HFF-Myc (cell line): ENCODE measurements at places on chromosomes 3 and 15.

DNA sequence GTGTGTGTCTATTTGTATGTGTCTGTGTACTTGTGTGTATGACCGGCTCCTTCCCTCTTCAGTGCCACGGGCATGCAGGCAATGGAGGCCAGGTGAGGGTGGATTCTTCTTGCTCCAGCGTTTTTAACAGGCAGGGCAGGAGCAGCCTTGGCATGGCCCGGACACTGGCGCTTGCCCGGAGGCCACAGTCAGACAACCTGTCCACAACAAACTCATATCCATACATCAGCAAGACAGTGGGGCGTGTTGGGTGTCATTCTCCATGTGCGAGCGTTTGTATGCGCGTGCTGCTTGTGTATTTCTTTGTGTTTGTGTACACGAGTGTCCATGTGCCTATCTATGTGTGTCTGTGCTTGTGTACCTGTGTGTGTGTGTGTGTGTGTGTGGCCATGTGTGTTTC lies 29.8 kb downstream of the PTH1R start:
- DNase-seq = no peak

DNA sequence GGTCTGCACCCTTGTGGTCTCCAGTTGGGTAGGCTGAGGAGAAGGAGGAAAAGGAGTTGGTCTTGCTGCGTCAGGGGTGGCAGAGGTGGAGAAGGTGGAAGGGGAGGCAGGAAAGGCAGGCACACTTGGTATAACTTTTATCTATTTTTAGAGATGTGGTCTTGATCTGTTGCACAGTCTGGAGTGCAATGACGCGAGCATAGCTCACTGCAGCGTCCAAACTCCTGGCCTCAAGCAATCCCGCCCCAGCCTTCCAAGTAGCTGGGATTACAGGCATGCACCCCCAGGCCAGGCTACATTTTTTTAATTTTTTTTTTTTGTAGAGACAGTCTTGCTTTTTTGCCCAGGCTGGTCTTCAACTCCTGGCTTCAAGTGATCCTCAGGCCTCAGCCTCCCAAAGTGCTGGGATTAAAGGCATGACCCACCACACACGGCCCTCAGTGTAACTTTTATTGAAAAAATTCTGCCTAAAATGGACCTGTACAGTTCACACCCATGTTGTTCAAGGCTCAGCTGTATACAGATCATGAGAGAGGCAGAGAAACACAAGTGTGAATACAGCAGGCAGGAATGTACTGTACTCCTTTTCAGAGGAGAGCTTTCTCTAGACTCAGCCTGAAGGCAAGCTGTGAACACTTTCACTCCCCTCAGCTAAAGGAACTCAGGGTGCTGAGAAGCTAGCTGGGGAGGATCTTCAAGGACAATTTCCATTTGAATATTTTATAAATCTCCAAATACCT lies 2.1 kb upstream of the RHOV start:
- DNase-seq = no peak

- DNase-seq = no peak
These were observed 3.3 kb upstream of the EHD4 start for GRCh38 chr15:41975669-41976068.

- DNase-seq = no peak
These were observed 19.8 kb downstream of the MORC1 start for GRCh38 chr3:109098079-109098644.

DNA sequence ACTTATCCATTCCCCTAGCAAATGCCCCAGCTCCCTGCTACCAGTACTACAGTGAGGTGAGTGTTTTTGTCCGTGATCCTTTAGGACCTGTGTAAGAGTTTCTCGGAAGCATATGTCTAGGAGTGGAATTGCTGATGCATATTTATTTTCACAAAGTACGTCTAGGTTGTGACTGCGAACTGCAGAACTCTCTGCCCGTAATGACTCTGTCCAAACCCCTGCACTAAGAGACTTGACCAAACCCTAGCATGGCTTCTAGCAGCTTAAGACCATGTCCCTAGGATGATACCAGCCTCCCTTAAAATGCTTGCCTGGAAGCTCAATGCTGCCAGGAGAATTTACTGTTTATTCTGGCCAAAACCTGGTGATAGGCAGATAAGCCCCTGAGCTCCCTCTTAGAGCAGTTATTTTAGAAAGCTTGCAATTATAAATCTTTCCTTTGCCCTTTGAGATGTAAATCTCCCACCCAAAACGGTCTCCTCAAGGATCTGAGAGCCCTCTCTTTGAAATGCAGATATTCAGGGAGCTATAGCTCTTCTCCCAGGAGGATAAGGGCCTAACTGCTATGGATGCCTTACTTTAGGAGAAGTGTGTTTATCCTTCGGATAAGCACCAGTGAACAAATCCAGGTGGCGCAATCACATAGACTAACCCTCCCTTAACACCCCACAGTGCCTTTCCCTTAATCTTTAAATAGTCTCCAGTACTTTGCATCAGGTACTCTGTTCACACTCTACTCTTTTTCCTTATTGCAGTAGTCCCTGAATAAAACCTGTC lies 14.7 kb upstream of the CA12 start:
- DNase-seq = no peak

- DNase-seq = no peak
These were observed 87.0 kb downstream of the FOXB1 start for GRCh38 chr15:60091157-60091556.

GRCh38 chr15:70722266-70723121 lies 40.9 kb downstream of the UACA start:
- no peak for DNase-seq

- DNase-seq = no peak
These were observed 219.0 kb downstream of the NFKBIZ start for GRCh38 chr3:102068327-102068726.

DNA sequence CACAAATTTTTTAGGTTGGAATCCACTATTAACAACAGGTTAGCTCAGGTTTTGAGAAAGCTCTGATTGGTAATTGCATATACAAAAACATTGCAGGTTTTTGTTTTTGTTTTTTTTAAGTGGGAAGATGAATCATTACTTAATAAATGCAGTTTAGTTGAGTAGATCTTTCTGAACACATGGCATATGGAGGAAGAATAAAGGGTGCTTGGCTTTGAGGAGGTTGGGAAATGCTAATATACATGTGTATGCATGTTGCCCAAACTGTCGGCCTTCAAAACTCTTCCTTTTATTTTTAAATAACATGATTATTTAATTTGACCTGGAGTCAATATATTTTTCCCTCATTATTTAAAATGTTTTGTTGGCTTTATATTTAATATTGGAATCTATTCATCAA lies 32.8 kb downstream of the ZBTB38 start:
- DNase-seq = no peak

DNA sequence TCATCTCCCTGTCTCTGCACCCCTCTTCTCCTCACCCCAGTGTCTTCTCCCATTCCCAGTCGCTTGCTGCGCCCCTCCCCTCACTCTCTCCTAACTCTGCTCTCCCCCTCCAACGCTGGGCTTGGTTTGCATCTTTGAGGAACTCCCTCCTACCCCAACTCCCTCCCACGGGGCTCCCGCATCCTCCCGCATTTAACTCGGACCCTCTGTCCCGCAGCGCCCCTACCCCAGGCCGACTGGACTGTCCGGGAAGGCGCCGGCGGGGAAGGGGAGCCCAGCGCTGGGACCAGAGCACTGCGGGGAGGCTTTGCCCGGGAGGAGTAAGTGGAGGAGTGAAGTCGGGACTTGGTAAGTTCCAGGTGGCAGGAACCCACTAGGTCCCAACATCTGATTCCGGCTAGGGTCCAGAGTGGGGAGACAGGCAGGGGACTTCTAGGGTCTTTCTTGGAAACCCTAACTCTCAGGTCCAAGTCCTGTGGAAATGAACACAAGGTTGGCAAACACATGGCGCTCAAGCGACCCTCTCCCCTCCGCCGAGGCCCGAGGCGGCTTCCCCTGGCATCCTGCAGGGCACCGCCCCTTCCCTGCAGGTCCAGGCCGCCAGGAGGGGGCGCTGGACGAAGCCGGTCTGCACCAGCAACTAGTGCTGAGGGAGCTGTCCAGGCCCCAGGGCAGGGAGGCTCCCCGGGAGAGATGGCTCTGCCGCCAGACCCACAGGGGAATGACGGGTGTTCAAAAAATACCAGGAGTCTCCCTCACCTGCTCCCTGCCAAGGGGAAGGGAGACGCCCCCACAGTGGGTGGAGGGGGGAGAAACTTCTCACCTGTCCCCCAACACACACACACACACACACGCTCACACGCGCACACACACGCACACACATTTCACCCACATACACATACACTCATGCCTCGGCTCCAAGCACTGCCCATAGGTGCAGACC lies 53.2 kb downstream of the LHFPL4 start:
- no peak for DNase-seq

GRCh38 chr15:70061696-70062270 lies 35.9 kb downstream of the TLE3 start:
- DNase-seq = no peak

- no peak for DNase-seq
These were observed 210.1 kb downstream of the MEX3B start for GRCh38 chr15:81835731-81836130.

GRCh38 chr3:172476347-172476746 lies 28.1 kb upstream of the GHSR start:
- no peak for DNase-seq

DNA sequence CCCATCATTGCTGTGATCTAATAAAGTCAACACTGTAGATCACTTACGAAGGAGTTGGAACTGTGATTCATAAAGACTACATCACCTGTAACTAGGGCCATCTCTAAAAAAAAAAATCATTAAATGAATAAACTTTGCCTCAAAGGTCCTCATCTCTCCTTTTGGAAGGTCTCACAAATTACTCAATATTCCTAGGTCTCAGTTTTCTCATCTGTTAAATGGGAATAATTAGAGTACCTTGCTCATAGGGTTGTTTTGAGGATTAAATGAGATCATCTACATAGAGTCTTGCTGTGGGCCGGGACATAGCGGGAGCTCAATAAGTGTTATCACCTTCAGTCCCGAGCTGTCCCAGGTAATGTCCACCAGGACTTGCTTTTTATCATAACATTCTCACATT lies 335.1 kb upstream of the PROK2 start:
- no peak for DNase-seq

DNA sequence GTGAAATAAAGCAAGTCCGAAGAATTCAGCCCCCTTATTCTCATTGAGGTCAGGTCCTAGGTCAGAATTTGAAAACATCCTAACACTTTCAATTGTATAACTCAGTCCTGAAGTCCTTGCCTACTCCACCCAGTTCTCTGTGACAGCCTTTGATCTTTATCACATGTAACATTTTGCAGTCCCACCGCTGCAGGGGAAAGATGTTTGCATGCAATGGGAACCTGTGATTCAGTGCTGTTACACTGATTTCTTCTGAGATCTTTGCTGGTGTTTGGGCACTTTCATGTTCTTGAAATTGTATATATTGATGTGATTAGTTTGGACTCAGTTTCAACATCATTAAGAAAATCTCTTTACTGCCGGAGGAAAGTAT lies 18.0 kb upstream of the SECISBP2L start:
- DNase-seq = no peak

- no peak for DNase-seq
These were observed 40.5 kb downstream of the IL5RA start for GRCh38 chr3:3069723-3070122.

GRCh38 chr3:177787279-177788041 lies 590.2 kb upstream of the TBL1XR1 start:
- no peak for DNase-seq

DNA sequence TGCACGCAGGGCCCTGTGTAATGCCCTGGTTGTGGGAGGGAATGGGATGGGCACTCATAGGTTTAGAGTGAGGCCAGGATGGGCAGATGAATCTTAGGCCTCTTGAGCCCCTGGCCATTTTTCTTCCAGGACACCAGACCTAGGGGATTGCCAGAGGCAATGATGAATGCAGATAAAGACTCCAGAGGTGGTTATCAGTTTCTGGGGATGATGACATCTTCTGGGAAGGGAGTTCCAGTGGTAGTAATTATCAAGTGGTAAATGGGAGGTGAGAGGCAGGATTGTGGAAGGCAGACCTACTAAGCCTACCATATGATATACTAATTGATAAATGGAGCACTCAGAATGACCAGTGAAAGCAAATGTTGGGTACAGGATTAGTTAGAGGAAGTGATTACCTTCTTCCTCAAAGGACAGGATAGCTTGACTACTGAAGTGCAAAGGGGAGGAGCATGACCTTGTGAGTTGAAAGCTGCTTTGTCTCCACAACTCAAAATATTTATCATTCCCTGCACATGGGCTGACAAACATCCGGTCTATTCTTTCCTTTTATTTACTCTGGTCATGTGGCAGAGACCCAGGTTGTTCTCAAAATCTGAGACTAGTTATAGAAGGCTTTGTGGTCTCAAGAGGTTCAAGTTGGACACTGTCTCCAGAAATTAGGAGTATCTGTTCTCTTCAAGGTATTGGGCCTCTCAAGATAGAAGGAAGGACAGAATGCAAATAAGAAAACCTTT lies 10.2 kb upstream of the MAPK6 start:
- no peak for DNase-seq

- DNase-seq = no peak
These were observed 4.2 kb upstream of the CHL1 start for GRCh38 chr3:192215-192929.

GRCh38 chr15:56598991-56599390 lies 134.1 kb upstream of the MNS1 start:
- DNase-seq = no peak
